Stimulated activated CD4-positive, alpha-beta T cell treated with anti-CD3 and anti-CD28 coated beads, Interleukin-1b, Interleukin-23, amount 100 ng/mL, for 48 hours (primary cell): ENCODE measurements at places on chromosomes 13 and 19.

- DNase-seq: no peak
Observed at GRCh38 chr13:59409634-59410200, 754.0 kb downstream of the DIAPH3 start.

DNA sequence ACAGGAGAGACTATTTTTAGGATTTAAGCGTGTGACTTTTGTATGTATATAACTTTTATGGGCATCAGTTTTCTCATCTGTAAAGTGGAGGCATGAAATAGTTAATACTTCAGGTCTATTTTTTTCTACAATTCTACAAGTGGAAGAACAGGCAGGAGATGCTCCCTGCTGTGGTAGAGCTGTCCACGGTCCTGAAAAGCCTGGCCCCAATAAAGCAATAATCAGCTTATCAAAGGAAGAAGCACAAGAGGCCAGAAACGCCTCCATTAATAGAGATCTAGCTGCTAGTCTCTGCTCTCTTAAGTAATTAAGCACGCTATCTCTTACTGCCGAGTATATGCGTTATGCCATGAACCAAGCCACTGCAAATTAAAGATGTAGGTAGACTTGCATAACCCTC lies 28.0 kb upstream of the WASF3 start:
- DNase-seq: peak; percentile 20

DNA sequence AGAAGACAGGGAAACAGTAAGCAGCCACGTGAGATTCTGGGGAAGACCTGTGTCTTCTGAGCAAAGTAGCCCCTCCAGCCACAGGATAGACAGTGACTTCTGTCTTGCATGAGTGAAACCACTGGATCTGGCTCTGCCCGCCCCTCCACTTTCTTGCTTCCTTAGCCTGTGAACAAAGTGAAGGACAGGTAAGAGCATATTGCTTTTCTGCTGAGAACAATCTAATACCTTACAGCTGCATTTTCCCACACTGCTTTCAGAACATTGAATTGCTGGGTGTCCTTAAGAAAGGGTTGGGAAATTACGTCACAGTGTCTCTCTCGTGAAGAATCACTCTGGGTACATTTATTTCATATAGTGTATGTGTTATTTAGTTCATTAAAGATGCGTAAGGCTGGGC lies 11.1 kb downstream of the SLC25A15 start:
- DNase-seq: no peak

- no peak for DNase-seq
Observed at GRCh38 chr13:32600890-32601289, 14.6 kb downstream of the PDS5B start.

GRCh38 chr13:114147803-114148520 lies 15.5 kb upstream of the RASA3 start:
- no peak for DNase-seq

DNA sequence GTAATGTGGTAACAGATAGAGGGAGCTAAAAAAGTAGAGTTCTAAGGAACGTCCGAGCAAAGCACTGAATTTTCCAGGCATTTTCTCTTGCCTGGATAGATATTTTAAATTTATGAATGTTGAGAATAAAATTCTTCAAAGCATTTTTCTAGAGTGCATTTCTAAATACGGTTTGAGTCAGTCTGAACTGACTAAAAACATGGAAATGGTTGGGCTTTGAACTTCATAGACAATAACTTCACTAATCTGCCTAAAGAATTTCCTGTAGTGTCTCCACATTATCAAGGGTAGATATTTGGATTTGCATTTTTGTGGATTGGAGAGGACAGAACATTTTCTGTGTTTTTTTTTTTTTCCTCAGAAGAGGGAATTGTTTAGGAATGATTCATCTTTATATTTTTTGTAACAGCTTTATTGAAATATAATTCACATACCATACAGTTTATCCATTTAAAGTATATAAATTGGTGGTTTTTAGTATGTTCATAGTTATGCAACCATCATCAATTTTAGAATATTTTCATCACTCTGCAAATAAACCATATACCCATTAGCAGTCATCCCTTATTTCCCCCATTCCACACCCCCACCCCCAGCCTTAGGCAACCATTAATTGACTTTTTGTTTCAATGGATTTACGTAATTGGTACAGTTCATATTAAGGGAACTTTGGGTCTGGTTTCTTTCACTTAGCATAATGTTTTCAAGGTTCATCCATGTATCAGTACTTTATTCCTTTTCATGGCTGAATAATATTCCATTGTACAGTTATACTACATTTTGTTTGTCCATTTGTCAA lies 20.7 kb downstream of the GARRE1 start:
- DNase-seq: no peak

- no peak for DNase-seq
Observed at GRCh38 chr19:39223703-39224279, 19.7 kb upstream of the SYCN start.

GRCh38 chr19:5407356-5407755 lies 47.9 kb upstream of the ZNRF4 start:
- DNase-seq: no peak

GRCh38 chr13:51154029-51154555 lies 43.0 kb upstream of the C13orf42 start:
- DNase-seq: peak; percentile 43

- no peak for DNase-seq
Observed at GRCh38 chr13:45674908-45675307, 27.2 kb upstream of the CBY2 start.

DNA sequence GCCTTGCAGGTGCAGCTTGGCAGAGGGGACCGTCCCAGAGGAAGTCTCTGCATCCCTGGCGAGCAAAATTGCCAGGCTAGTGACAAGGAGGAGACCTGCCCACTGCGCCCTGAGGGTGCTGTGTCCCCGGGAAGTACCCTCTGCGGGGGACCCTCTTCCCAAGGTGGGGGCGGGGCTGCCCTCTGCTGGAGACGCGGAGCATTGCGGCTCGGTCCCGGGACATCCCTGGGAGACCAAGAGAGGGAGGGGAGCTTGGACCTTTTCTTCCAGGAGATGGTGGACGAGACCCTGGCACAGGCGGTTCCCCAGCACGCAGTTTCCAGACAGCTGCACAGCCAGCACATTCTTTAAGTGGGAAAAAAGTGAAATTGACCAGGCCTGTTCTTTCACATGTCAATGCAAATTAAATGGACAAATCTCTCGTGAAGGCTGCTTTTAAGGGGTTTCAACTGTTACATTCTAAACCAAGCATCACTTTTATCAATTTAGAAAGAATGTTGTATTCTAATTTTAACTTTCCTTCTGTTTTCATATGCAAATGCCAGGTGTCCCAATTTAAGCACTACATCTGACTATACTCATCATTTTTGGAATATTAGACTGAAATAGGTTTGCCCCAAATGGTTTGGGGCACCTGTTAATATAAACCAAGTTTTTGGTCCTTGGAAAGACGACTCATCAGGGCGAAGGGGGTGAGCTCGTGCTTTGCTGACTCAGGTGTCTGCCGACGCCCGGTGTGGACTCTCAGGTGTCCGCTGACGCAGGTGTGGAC lies 60.7 kb downstream of the MCF2L start:
- DNase-seq: peak; percentile 38

GRCh38 chr13:31038834-31039552 lies 106.5 kb downstream of the TEX26 start:
- no peak for DNase-seq

- no peak for DNase-seq
Observed at GRCh38 chr19:54660964-54661363, 1.8 kb upstream of the LILRB4 start.

GRCh38 chr19:4390567-4391305 lies 9.6 kb downstream of the SH3GL1 start:
- DNase-seq: no peak

GRCh38 chr13:34002924-34003323 lies 185.0 kb downstream of the RFC3 start:
- DNase-seq: no peak

DNA sequence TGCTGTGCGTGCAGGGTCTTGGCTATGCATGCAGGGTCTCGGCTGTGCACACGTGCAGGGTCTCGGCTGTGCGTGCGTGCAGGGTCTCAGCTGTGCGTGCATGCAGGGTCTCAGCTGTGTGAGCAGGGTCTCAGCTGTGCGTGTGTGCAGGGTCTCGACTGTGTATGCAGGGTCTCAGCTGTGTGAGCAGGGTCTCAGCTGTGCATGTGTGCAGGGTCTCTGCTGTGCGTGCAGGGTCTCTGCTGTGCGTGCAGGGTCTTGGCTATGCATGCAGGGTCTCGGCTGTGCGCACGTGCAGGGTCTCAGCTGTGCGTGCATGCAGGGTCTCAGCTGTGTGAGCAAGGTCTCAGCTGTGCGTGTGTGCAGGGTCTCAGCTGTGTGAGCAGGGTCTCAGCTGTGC lies 42.5 kb downstream of the RAB20 start:
- DNase-seq: no peak
